ENCODE measurements at places on chromosomes 12 and 14.
A peak's percentile ranks its signal among the peaks of the same experiment; 100 is the strongest.

GRCh38 chr12:9084417-9084816, 31.3 kb downstream of the A2M start:
- DNase-seq = no peak

- no peak for DNase-seq
Observed at GRCh38 chr14:92930737-92931602, 8.0 kb downstream of the CHGA start.

DNA sequence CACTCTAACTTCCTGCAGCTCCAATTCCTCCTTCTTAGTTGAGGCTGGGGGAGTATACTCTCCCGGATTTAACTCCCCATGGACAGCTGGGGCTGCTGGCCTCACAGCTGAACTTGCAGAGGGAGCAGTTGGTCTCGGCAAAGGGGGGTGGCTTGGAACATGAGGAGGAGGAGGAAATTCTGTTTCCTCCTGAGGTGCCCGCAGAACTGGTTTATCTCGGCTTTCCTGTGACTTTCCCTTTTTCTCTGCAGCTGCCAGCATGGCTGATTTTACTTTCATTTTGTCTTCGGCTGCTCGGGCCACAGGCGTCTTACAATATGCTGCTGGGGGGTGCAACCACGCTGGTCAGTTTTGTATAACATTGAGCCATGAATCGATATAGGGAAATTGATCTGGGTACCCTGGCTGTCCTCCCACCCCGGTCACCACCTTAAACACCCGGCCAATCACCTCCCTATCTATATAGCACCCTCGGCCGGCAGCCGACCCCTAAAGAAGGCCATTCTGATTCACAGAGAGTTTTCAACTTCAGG, 1317.6 kb downstream of the TMEM121 start:
- peak; percentile 30 for DNase-seq

- no peak for DNase-seq
Observed at GRCh38 chr12:4563336-4563735, 1.3 kb downstream of the DYRK4 start.

DNA sequence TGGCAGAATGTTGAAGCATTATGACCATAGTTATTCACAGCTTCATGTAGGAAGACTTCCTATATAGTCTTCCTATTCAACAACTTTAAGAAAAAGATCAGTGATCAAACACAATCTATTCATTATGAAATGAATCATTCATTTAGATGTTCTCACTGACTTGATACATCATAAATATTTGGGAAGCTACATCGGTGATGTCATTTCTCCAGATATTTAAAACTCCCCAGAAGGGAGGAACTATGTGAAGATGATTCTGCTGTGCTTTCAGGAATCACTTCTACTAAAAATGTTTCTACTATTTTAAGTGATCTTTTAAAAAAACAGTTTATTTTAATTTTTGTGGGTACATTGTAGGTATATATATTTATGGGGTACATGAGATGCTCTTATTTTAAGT, 316.4 kb downstream of the BCAT1 start:
- no peak for DNase-seq

DNA sequence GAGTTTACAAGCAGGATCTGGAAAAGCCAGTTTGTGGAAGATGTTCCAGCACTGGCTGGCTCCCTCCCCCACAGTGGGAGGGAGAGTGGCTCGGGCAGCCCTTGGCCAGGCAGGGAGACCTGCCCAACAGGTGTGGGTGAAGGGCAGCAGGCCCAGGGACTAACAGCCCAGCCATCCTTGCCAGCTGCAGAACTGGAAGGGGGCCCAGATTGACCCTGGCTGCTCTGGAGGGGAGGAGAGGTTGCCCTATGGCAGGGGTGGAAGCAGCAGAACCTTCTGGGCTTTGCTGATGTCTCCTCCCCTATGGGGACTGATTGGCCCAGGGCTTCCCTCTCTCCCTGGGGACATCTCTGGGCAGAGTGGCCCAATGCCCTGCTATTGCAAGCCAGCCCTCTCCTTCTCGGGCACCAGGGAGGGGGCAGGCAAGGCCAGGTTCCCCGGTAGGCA, 20.5 kb downstream of the IRF2BPL start:
- DNase-seq = no peak

- DNase-seq = no peak
Observed at GRCh38 chr12:15706010-15706676, 83.0 kb downstream of the EPS8 start.

DNA sequence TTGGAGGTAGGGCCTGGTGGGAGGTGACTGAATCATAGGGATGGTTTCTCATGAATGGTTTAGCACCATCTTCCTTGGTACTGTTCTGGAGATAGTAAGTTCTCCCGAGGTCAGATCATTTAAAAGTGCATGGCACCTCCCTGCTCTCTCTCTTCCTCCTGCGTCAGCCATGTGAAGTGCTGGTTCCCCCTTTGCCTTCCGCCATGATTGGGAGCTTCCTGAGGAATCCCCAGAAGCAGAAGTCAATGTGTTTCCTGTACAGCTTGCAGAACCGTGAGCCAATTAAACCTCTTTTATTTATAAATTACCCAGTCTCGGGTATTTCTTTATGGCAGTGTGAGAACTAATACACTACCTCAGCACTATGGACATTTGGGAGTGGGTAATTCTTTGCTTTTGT, 4.8 kb upstream of the LGMN start:
- DNase-seq = no peak

DNA sequence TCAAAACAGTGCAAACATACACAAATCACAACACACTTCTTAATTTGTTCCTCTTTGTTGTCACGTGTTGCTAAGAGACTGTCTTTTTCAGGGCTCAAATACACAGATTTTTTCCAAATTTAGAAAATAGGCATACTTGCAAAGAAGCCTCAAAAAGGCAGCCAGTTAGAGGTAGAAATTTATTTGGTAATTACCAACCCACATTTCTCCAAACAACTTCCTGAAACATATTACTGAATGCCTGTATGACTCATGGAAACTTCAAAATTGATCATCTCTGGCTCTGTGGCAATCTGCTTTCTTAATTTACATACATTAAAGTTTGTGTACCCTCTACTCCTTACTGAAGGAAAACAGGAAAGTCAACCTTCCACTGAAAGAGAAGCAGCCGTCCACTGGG, 36.4 kb downstream of the PPM1H start:
- DNase-seq = no peak

DNA sequence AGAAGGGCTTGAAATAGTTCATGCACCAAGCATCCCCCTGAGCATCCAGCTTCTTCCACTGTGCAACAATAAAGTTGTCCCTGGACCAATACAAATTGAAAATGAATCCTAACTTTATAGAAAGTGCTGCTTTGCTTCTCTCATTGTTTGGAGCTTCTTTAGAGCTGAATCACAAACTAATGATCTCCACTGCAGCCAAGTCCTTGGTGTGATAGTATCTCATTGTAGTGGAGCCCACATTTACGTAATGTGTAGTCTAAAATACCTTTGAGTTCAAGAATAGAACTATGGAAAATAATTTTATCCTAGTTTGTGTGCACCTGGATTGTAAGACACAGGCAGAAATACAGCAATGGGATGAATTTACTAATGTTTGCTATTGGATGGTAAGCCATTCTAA, 319.9 kb downstream of the EGLN3 start:
- no peak for DNase-seq

GRCh38 chr14:52879958-52880357, 70.9 kb downstream of the FERMT2 start:
- no peak for DNase-seq

GRCh38 chr12:117742721-117743120, 226.1 kb downstream of the KSR2 start:
- no peak for DNase-seq

GRCh38 chr12:78118486-78118885, 287.8 kb downstream of the NAV3 start:
- DNase-seq = no peak

GRCh38 chr14:31529053-31529452, 32.2 kb upstream of the NUBPL start:
- DNase-seq = no peak

GRCh38 chr12:25052914-25053211, 104.0 kb upstream of the BCAT1 start:
- DNase-seq = no peak

DNA sequence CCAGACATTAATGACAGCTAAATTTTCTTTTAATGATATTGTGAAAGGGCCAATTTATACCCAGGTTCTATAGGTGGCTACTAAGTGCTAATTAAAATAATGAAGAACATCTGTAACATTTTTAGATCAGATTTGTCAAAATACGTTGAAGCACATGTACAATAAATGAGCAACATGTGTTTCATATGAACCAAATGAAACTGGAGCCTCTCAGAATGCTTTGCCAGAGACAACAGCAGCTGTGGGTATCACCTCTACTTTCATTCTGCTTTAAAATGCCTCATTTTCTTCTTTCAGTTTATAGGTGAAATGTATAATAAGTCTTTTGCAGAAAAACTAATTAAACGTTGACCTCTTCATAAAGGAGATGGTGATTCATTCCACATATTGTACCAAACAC, 26.1 kb upstream of the MYF6 start:
- DNase-seq = no peak

DNA sequence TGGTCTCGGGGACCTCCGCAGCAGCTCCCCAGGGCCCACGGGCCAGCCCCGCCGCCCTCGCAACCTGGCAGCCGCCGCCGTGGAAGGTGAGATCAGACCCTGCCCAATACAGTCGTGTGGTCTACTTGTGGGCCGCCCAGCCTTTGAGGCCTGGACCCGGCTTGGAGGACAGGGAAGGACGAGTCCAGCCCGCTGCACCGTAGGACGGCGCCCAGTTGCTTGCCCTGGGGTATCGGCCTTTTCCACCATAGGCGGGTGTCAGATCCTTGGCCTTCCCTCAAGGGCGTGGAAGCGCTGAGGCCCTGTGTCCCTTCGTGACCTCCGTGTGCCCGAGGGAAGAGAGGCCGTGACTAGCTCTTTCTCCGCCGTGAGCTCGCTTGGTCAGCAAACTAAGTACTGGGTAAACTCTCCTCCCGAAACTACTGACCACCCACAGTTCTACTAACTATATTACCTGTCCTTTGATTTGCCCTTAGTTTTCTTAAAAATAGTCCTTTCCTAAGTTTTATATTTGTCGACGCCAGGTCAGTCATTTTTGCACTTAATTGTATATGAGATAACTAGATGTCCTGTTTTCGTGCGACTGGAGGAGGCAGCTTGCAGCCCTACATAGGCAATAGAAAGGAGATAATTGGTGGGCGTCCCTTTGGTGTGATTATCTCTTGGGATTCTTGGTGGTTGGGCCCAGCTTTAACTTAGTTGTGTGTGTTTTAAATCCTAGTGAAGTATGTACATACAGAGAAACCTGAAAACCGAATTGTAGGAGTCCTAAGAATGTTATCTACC, 757 bp downstream of the SLC25A3 start:
- peak; percentile 41 for DNase-seq

GRCh38 chr12:28409892-28410291, 219.6 kb downstream of the CCDC91 start:
- DNase-seq = no peak

- DNase-seq = no peak
Observed at GRCh38 chr12:47903151-47903611, 1.6 kb downstream of the VDR start.
